ENCODE measurements at places on chromosomes 12 and 14. TPM values are rescaled to one million over a fixed set of nuclear protein-coding genes. Genes with fewer than 3 reads are reported as not detected.

GRCh38 chr14:61145034-61145902 lies 135.9 kb downstream of the TMEM30B start:
- no peak for DNase-seq

The FICD gene
- 14.5 TPM for total RNA-seq

The CCDC197 gene
- total RNA-seq, result not detected

The GALNT8 gene
- 6.9 TPM for total RNA-seq

The EML1 gene
- total RNA-seq, result 62.0 TPM

DNA sequence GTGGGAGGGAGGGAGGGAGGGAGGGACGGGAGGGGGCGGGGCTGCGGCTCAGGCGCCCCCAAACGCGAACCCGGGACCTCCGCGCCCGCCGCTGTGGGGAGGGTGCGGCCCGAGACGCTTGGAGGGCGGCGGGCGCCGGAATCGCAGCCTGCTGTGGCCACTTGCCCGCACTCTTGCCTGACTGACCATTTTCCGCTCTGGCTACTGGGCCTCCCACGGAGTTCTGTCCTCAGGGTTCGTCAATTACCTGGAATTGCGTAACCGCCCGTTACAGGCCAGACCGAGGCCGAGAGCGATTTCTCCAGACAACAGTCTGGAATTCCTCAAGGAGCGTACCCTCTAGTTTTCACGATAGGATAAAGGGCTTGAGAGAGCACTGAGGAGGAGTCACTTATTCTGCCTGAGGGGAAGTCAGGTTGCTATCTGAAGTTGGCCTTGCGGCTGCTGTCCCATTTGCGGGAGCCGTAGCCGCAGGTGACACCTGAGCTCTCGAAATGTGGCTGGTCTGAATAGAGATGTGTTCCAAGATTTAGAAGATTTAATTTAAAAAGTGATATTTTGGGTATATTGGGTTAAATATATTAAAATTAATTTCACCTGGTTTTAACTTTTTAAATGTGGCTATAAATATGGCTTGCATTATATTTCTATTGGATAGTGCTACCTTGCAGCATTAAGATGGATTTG lies 446 bp upstream of the ZNF641 start:
- peak; percentile 79 for DNase-seq

DNA sequence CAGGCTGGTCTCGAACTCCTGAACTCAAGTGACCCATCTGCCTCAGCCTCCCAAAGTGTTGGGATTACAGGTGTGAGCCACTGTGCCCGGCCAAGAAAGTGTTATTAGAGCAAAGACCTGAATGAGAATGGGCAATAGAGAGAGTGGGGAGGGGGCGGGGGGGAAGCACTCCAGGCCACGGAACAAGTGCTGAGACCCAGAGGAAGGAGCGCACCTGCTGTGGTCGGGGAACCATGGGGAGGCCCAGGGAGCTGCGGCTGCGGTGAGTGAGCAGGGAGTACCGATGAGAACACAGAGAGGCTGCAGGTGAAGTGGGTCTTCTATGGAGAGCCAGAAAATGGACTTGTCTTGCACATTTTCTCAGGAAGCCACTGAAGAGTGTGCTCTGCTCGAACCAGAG lies 10.8 kb downstream of the SMIM41 start:
- no peak for DNase-seq

- DNase-seq, result peak; percentile 79
Measured at GRCh38 chr12:52965337-52965731, 16.4 kb downstream of the KRT18 start.

DNA sequence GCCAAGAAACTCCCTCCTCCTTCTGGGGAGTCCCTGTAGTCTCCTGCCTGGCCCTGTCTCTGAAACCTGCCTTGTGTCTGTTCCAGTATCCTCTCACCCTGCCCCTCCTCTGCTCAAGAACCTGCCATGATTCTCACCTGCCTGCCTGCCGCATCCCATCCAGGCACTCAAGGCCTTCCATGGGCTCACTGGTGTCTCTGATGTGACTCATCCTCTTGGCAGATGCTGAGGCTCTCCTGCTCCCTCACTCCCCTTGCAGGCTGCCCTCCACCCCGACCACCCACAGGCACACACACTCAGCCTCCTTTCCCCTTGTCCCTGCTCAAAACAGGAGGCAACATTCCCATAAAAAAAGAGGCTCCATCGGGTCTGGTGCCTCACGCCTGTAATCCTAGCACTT lies 5.8 kb upstream of the BEGAIN start:
- DNase-seq, result peak; percentile 31

DNA sequence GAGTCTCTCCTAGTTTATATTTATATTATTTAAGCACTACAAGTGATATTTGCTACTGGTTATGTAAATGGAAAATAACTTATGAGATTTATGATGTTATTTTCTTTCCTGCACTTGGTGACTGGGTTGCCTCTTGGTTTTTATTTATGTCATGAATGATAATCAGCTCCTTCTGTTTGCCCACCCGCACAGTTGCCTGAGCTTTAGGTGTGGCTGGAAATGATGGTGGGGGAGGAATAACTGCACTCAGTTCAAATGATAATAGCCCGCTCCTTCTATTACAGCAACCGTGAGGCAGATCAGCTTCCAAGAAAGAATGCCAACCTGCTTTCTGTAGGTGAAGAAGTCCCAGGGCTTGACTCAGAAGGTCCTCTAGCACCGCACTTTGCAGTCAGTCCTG lies 190.2 kb upstream of the CAND1 start:
- DNase-seq, result no peak

DNA sequence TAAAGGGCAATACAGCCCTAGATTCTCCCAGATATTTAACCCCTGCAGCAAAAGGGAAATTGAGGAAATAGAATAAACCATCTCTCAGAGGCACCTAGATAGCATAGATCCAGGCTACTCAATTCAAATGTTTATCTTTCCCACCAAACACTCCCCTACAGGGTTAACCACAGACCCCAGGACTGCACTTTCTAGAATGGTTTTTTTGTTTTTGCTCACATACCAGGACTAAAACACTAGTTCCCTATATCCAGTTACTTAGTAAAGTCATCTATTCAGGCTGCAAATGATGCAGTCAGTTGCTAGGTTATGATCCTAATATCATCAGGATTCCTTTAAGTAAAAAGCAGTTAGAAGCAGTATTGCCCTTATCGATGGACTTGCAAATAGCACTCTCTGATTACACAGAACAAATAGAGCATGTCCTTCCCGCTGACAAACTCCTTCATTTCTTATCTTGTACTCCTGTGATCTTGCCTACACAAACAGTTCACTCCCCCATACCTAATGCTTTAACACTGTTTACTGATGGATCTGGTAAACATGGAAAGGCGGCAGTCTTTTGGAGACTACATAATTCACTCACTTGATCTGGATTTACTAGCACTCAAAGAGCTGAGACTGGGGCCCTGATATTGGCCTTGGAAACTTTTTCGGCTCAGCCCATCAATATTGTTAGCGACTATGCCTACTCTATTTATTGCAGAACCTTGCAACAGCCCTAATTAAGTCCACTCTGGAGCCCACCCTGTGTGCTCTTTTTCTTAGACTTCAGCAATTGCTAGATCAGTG lies 257.2 kb upstream of the DIO2 start:
- no peak for DNase-seq

DNA sequence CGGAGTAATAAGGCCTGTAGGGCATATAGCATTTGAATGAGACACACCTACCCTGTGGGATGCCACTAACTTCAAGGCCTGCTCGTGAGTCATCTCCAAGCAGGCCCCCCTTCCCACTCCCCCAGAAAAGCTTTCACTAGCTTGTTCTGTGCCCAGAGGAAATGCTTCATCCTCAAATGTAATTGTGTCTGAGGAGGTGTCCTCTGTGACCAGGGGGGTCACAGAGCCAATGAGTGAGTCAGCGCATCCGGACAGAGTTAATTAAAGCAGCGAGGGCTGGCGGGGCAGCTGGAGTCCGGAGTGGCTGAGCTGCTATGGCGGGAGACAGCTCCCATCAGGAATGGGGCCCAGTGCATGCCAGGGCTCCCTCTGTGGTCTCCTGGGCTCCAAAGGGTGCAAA lies 27.0 kb upstream of the ESRRB start:
- peak; percentile 81 for DNase-seq

The SMCO3 gene
- total RNA-seq, result 0.26 TPM

DNA sequence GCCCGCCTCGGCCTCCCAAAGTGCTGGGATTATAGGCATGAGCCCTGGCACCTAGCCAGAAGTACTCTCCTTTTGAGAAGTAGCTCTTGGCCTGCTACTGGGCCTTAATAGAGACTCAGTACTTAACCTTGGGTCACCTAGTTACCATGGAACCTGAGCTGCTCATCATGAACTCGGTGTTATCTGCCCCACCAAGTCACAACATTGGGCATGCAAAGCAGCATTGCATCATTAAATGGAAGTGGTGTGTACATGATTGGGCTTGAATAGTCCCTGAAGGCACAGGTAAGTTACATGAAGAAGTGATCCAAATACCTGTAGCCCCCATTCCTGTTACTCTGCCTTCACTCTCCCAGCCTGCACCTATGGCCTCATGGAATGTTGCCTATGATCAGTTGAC lies 18.0 kb upstream of the ATF7 start:
- no peak for DNase-seq

DNA sequence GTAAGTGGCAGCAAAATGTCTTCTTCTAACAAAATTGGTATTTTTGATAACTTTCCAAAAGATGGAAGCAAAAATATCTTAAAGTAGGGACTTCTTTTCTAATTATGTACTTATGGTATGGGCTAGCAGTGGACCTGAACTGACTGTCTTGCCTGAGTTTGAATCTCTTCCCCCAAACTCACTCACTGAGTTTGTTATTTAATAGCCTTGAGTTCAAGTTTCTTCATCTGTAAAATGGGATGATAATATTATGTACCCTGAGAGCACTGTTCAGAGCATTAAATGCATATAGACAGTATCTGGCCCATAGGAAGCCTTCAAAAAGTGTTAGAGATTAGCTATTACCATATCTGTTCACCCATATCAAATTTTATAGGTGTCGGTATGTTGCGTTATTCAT lies 210.4 kb upstream of the NUDT4 start:
- DNase-seq, result no peak

The ADIPOR2 gene
- 47.6 TPM for total RNA-seq

- no peak for DNase-seq
Measured at GRCh38 chr14:74841230-74842207, 34.4 kb downstream of the PROX2 start.

DNA sequence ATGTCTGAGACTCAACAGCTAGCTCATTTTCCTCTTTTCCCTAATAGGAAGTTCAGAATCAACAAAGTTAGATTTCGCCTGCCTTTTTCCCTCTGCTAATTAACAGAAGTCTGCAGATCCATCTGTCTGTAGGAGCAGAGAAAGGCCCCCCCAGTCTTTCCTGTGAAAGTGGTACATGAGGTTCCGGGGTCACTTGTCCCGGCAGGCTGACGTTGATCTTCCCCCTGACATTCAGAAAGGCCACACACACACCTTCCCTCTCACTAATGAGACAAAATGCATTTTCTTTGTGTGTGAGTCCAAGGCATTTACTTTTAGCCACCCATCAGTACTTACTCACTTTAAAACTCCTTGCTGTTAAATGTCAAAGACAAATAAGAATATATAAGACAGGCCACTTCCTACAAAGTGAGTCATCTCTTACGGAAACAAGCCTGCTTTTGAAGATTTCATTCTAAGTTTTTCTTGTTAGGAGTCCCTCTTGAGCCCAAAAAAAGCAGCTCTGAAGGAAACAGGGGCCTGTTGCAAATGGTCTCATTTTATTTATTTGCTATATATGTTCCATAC lies 138.7 kb downstream of the TTC7B start:
- no peak for DNase-seq

GRCh38 chr14:72024043-72024407 lies 91.8 kb downstream of the RGS6 start:
- DNase-seq, result no peak

DNA sequence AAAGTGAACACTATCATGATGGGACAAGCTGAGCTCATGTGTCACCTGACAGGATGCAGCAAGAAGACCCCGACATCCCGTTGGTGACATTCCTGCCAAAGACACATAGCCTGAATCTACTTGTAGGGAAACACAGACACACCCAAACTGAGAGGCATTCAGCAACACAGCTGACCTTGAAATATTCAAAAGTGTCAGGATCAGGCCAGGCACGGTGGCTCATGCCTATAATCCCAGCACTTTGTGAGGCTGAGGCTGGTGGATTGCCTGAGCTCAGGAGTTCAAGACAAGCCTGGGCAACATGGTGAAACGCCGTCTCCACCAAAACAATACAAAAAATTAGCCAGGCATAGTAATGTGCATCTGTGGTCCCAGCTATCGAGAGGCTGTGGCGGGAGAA lies 232.0 kb upstream of the PLXNC1 start:
- no peak for DNase-seq

DNA sequence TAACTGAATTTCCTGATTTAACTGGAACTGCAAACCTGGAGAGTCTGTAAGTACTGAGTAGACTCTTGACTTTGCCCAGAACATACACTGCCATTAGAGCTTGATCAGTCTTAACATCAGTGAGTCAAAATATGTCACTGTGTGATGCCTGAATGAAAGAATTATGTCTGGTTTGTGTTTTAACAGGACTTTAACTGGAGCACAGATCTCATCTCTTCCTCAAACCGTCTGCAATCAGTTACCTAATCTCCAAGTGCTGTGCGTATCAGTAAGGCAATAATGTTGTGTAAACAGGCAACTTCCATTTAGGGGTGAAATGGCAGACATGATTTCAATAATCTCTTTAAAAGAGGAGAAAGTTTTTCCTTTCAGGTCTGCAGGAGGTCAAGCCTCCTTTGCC lies 97.0 kb downstream of the ZFC3H1 start:
- DNase-seq, result no peak

DNA sequence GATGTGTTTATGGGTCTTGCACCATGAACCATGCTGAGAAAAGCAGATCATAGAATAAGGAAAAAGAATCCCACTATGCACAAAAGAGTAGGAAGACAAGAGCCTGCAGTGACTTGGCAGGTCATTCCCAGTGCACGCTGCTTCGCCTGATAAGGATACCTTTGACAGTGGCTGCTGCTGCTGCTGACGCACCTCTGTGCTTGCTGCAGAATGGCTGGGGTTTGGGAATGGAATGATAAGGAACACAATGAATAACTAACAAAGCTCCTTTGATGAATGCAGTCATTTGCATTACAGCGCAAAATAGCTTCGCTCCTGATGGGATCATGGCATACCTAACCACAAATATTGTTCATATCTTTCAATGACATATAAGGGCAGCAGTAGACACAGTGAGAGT lies 278.7 kb downstream of the PDZRN4 start:
- no peak for DNase-seq

The NUAK1 gene
- 37.7 TPM for total RNA-seq

GRCh38 chr12:4307593-4308333 lies 13.2 kb upstream of the TIGAR start:
- DNase-seq, result peak; percentile 81

DNA sequence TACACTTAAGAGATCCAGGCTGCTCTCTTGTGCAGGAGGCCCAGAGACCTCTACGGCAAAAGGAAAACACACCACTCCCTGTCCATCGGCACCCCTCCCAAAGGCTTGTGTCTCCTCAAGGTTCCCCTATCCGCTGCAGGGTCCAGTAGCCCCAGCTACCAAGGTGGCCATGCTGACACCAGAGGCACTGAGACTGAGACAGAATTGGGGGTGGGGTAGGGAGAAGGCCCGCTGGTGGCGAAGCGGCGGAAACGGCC lies 590 bp downstream of the DDIT3 start:
- DNase-seq, result no peak

GRCh38 chr12:61029516-61029915 lies 1230.7 kb upstream of the USP15 start:
- no peak for DNase-seq
